Left ventricle myocardium superior (tissue), 1 donor: ENCODE measurements at places on chromosomes 1 and 21. TPM values are rescaled to one million over a fixed set of nuclear protein-coding genes. Genes with fewer than 3 reads are reported as not detected.

Gene ZNF687
- 11.7 TPM for total RNA-seq

Gene MROH9
- total RNA-seq = not detected

Gene SYDE2
- 23.0 TPM for total RNA-seq

Gene FCRL6
- total RNA-seq = 0.82 TPM

Gene PROX1
- 95.0 TPM for total RNA-seq

Gene RAD54L
- total RNA-seq = 0.97 TPM

Gene FCMR
- 6.2 TPM for total RNA-seq

Gene BEND5
- total RNA-seq = 3.9 TPM

Gene KCNE1
- 5.3 TPM for total RNA-seq

Gene UQCRHL
- total RNA-seq = 6.0 TPM

Gene IQCC
- total RNA-seq = 0.92 TPM

Gene ROR1
- 9.0 TPM for total RNA-seq
